ENCODE measurements at places on chromosomes 3 and 15. TPM values are rescaled to one million over a fixed set of nuclear protein-coding genes. Genes with fewer than 3 reads are reported as not detected.

DNA sequence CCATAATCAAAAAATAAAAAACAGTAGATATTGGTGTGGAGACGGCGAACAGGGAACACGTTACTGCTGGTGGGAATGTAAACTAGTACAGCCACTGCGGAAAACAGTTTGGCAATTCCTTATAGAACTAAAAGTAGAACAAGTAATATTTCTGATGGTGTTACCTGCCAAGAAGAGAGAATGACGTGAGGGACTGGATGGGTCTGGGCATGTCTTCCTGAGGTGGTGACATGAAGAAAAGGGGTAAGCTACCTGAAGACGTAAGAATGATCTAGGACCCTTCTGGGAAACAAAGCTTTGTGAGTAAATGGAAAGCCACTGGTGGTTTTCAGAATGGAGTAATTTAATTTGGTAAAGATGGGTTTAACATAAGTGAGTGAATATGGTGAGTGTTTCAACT lies 19.4 kb upstream of the PLOD2 start:
- no peak for DNase-seq

- no peak for DNase-seq
These were observed 133.5 kb upstream of the TBL1XR1 start for GRCh38 chr3:177330779-177331178.

DNA sequence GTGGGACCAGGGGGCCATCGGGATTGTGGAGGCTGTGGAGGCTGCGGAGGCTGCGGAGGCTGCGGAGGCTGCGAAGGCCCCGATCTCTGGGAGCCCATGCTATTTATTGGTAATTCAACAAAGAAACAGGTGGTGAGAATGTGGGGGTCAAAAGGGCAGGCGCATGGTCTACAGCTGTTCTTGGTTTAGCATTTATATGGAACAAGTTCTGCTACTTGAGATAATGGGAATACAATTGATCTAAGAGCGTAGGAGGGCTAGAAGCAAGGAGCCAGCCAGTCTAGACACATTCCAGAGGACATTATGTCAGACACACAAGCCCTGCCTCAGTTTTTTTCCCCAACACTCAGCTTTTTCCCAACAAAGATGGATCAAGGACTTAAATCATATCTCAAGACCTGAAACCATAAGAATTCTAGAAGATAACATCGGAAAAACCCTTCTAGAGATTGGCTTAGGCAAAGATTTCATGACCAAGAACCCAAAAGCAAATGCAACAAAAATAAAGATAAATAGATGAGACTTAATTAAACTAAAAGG lies 20.1 kb downstream of the C3orf80 start:
- DNase-seq, result no peak

DNA sequence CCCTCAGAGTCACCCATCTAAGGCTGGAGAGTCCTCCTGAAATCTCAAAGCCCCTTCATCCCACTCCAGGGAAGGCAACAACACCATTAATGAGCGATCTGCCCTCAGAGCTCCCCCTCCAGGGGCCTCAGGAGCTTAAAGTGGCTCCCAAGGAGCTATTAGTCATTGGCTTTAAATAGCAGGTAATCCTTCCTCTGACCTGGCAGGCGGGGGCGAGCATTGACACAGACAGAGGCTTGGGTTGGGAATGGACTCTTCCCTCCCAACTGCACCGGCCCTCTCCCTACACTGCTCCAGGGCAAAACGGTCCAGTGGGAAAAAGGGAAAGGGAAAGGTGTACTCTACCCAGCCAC lies 1.4 kb downstream of the MFGE8 start:
- no peak for DNase-seq

The CCDC39 gene
- total RNA-seq, result not detected

DNA sequence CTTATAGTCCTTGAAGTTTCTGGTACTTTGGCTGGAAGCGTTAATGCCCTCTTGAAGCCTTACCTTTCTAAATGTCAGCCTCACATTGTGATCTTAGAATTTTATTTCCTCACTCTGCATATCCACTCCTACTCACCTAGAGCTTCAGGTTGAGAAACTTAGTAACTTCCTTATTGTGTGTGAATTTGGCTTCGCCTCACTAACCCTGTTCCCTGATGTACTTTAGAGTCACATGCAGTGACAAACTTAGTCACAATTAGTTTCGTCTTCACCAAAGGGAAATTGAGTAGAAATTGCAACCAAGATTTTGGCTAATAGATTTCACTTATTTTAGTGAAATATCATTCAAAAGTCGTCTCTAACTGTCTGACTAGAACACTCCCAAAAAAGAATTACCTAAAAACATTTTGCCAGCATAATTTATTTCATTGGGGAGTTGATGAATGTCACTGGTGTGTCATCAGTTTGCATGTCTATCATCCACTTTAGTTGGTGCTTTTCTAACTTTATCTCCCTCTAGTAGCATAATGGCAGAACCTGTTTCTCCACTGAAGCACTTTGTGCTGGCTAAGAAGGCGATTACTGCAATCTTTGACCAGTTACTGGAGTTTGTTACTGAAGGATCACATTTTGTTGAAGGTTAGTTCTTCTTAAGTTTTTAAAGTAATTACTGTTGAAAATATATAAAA lies 960 bp downstream of the MFN1 start:
- no peak for DNase-seq

GRCh38 chr15:27043770-27044169 lies 72.8 kb downstream of the GABRG3 start:
- DNase-seq, result peak; percentile 31

DNA sequence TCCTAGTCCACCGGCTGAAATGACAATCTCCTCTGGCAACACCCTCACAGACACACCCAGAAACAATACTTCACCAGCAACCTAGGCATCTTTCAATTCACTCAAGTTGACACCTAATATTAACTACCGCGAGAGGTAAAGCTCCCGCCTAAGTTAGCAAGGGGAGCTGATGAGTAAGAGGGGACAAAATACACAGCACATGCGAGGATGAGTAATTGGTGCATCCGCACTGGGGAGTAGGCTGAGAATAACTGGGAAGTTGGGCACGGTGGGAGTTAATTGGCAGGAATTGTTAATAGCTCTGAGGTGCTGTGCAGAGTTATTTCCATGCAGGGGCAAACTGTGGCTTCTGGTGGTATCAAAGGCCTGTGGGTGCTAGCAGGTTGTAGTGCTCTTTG lies 14.5 kb upstream of the PLD1 start:
- no peak for DNase-seq

DNA sequence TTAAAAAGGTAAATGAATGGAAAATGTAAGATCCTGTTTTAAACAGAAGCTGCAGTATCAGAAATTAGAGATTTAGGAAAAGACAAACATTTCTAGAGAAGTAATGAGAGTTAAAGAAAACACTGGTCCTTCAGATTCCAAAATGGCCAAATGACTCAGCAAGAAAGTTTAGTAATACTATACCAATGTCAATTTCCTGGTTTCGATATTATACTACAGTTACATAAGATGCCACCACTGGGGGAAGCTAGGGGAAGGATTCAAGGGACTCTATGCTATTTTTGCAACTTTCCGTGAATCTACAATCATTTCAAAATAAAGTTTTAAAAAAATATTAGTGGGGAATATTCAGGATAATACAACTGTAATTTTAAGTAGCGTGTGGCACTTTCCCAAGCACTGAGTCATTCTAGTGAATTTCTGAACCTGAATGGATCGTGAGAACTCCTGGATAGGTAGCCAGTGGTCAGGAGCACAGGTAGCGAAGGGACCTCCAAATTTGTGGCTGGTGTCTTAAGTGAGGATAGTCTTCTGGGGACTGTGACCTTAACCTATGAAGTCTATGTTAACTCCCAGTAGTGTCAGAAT lies 37.6 kb downstream of the TMCC1 start:
- no peak for DNase-seq

DNA sequence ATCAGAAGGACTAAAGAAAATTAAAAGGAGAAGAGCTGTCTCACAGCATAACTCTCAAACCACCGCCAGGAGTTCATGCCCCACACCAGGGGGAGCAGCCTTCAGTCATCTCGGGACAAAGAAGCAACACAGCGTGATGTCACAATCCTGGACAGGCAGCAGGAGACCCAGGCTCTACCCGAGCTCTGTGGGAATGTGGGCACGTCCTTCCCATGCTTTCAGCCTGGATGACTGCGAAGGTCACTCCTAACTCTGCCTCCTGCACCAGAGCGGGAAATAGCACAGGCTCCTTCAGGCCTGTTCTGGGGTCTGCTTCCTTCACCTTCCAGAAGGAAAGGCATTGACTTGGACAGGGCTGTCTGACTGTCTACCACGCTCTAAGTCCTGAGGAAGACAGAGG lies 31.3 kb downstream of the NOX5 start:
- no peak for DNase-seq

The XIRP1 gene
- total RNA-seq, result 242 TPM

All from left cardiac atrium (tissue), 4 donors.